ENCODE measurements at places on chromosomes 7 and 10.

GRCh38 chr7:19621740-19622139 is 87.1 kb downstream of the POLR1F start:
- DNase-seq, result no peak

- DNase-seq, result no peak
Measured at GRCh38 chr7:72925546-72926120, 738 bp downstream of the POM121 start.

DNA sequence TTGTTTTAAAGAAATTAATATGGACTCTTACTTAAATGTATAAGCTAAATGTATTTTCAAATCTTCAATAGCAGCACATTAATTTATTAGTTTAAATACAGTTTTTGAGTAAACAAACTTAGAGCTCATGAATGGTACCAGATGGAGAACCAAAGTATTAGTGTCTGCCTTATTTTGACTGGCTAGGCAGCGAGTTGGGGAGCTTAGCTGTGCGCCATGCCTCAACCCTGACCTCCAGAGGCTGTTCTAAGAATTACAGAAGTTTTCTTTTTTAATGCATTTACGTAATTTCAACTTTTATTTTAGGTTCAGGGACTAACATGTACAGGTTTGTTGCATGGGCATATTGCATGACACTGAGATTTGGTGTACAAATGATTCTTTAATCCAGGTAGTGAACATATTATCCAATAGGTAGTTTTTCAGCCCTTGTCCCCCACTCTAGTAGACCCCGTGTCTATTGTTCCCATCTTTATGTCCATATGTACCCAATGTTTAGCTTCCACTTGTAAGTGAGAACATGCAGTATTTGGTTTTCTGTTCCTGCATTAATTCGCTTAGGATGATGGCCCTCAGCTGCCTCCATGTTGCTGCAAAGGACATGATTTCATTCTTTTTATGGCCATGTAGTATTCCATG is 166.8 kb downstream of the IQUB start:
- no peak for DNase-seq

GRCh38 chr7:99448855-99449254 is 10.1 kb downstream of the CPSF4 start:
- no peak for DNase-seq

DNA sequence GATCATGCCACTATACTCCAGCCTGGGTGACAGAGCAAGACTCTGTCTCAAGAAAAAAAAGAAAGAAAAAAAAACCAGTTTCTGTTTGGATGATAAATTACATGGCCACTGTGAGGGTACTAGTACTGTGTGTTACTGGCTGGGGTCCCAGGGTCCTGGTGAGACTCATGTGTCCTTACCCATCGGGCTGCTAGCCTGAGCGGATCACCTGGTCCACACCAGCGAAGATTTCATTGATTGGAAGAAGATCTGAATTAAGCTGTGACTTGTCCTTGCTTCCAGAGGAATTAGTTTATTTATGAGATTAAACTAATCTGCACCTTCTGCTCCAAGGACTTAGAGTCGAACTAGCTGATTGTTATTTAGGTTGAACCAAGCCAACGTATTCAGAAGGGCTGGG is 40.0 kb upstream of the BAMBI start:
- DNase-seq, result no peak

DNA sequence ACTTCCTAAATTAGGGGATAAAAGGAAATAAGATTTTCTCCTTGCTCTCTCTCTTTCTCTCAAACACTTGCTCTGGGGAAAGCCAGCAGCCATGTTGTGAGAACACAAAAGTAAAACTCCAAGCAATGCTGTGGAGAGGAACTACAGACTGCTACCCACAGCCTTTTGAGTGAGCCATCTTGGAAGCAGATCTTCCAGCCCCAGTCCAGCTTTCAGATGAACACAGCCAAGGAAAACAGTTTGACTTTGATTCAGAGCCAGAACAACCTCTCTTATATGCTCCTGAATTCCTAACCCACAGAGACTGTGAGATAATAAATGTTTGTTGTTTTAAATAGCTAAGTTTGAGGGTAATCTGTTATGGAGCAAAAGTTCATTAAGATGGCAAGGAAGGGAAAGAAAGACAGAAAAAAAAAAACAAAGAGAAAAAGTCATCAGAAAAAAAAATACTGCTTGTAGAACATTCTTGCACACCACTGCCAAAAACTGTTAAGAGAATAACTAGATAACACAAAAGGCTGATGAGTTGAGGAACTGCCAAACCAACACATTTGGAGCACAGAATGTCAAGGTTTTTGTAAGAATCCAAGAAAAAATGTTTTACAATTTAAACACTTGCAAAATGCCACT is 20.9 kb upstream of the PRKAR2B start:
- DNase-seq, result no peak

DNA sequence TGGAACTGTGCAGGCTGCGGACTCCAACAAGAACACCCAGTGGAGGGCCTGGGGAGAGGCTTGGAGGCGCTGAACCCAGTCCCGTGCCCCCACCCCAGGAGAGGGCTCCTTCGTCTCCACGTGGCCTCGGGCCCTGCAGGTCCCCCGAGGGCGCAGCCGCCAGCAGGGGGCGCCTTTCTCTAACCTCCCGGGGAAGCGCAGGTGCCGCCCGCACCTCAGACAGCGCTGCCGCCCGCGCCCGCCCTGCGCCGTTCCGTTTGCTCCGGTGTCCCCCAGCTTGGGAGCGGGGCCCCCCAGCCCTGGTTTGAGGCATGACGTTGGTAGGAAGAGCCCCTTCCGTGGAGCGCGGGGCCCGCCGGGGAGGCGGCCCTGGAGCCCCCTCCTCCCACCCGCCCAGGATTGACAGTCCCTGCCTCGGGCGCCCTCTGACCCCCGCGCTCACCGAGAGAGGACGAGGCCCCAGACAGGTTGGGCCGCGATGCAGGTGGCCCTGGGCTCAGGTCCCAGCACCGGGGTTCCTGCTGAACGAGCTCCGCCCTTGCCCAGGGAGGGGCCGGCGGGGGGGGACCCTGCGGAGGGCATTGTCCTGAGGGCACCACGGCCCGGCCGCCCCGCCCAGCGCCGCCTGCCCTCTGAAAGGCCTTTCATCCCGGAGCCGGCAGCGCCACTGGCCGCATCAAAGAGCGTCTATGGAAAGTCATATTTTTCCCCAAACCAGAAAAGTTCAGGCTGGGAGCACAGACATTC is 42.8 kb downstream of the FOXL3 start:
- DNase-seq, result peak; percentile 81

GRCh38 chr7:28041508-28042314 is 138.9 kb downstream of the JAZF1 start:
- DNase-seq, result no peak

DNA sequence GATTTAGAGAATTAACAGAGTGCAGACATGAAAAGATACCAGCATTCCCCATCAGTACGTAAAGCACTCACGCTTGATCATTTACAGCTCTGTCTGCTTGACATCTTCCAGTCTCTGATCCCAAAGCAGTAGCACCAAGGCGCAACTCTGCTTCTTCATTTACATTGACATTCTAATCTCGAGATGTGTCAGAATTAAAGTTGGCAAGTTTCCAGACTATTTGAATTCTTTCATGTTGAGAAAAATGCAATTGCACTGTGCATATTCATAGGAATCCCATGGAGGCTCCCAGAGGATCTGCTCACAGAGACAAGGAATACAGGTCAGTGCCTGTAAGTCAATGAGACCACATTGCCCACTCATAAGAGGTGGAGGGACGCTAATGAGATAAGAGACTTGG is 183.9 kb downstream of the LRRN3 start:
- no peak for DNase-seq

DNA sequence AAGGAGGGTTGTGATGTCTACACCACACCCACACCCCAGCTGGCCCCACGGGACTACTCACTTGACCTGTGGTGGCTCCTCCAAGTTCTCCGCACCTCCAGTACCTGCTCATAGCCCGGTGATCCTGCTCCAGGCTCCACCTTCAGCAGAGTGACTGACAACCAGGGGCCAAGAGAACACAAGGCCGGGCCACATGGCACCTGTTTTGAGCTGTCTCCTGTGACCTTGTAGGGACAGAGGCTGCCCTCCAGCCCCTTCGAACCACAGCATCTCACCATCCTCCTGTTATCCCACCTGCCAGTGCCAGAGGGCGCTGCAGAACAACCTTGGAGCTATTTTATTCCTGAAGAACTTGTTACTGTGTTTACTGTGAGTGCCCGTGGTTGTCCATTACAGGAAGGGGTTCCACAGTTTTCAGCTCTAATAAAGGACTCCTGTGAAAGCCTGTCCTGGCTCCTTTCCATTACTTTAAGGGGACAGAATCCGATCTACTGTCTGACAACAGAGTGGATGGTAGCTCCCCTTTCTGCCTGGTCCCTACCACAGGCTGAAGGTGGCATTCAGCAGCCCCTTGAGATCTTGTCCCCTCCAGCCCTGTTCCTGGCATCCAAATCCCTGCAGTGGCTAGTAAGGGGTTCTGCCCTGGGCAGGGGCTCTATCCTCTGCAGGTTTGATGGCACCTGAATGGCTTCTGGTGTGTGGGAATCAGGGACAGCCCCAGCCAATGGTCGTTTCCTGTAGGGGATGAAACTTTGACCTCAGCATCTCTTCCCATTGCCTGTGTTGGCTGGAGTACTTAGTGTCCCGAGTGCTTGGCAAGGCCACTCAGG is 50.8 kb downstream of the C10orf120 start:
- DNase-seq, result no peak

DNA sequence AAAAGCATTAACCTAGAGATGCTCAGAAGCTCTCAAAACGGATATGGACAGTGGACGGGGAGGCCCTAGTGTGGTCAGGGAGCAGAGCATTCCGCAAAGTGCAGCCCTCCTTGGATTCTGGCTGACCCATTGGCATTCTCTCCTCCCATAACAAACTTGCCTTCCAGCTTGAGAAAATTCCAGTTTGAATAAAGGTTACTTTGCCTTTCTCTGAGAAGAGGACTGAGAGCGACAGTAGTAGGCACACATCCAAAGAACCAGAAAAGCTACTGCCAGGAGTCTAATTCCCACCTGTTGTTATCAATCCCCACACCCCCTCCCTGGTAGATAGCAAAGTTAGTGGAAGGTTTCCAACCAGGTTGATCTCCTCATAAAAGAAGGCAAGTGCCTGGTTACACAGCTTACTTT is 84.7 kb upstream of the TRIL start:
- DNase-seq, result no peak

DNA sequence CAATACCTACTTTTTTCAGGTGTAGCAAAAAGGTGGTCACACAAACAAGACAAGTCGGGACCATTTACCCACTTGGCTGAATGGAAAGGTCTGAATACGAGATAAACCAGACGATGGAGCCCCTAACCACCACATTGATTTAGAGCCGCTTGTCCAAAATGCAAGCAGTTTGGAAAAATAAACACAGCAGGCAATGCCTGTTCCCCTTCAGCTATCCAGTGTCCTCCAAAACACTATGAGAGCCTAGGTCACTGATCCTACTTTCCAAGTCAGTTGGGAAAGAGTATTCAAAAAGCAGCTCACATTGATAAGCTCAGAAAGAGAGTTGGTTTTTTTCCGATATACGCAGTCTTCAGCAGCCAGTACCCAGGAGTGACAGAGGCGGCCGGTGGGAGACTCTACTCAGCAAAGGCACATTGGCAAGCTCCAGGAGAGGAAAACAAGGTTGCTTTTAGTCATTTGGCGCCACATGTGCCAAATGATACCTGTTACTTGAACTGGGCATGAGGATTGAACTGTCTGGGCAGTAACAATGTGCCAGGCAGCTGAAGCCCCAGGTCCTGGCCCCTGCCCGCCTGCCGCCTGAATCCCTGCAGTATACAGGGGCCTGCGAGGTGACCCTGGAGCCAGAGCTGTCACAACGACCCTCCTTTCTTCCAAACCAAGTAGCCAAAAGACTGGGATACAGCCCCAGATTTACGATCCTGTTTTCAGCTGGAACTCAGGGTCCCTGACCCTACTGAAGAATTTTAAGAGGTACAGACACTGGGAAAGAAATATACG is 109.8 kb downstream of the PIP4K2A start:
- no peak for DNase-seq

DNA sequence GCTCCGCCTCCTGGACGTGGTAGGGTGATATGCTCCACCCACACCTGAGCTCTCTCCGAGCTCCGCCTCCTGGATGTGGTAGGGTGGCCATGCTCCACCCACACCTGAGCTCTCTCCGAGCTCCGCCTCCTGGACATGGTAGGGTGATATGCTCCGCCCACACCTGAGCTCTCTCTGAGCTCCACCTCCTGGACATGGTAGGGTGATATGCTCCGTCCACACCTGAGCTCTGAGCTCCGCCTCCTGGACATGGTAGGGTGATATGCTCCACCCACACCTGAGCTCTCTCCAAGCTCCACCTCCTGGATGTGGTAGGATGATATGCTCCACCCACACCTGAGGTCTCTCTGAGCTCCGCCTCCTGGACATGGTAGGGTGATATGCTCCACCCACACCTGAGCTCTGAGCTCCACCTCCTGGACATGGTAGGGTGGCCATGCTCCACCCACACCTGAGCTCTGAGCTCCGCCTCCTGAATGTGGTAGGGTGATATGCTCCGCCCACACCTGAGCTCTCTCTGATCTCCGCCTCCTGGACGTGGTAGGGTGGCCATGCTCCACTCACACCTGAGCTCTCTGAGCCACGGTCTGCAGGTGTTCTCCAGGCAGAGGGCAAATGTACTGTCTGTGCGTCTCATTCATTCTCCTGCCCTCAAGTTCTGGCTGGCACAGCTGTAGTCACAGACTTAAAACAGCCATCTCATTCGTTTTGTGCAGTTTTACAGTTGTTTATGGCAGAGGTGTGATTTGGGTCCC is 252.4 kb downstream of the DIP2C start:
- no peak for DNase-seq

- no peak for DNase-seq
Measured at GRCh38 chr7:11817111-11817740, 14.8 kb downstream of the THSD7A start.

- no peak for DNase-seq
Measured at GRCh38 chr7:21585070-21585724, 42.4 kb downstream of the DNAH11 start.

All from stimulated activated CD4-positive, alpha-beta T cell treated with anti-CD3 and anti-CD28 coated beads, TNF-alpha, amount 100 ng/mL, for 1 hour (primary cell).